ENCODE measurements at places on chromosomes 1 and 21.

DNA sequence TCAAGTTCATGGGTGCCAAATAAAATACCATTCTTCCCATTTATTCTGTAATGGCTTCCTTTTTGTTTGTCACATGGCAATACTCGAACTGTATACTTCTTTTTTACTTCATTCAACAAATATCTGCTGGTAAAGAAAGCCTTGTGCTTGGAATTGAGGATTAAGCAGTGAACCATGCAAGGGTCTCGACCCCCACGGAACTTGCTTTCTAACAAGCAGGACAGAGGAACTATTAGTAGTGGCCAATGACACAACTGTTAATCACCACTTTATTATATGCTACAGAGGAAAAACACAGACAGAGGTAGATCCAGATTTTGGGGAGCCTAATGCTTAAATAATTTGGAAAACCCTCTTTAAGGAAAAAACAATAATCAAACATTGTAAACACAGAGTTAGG lies 542.2 kb downstream of the DPYD start:
- DNase-seq = no peak

DNA sequence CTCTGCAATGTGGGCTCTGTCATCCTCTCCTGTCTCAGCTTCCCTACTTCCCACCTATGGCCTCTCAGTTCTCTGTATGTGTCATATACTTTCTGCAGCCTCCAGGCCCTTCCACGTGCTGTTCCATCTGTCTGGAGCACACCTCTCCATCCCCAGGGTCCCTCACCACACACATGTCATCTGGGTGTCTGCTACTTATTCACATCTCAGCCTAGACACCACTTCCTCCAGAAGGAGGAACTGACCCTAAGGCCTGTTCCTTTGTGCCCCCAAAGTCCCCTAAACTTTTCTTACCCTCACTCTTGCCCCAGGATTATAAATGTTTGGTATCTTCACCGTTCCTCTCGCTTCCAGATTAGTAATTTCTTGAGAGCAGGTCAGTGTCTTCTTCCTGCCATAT lies 10.1 kb downstream of the LACTBL1 start:
- no peak for DNase-seq

- no peak for DNase-seq
These were observed 40.1 kb downstream of the SERTAD4 start for GRCh38 chr1:210272666-210273065.

GRCh38 chr1:248143311-248143710 lies 1.6 kb upstream of the OR2M5 start:
- DNase-seq = no peak

- no peak for DNase-seq
These were observed 39.7 kb upstream of the SLC2A1 start for GRCh38 chr1:42998386-42998785.

GRCh38 chr1:119742202-119742601 lies 26.5 kb downstream of the HMGCS2 start:
- no peak for DNase-seq

- no peak for DNase-seq
These were observed 1.8 kb downstream of the ARNT start for GRCh38 chr1:150874455-150875196.

DNA sequence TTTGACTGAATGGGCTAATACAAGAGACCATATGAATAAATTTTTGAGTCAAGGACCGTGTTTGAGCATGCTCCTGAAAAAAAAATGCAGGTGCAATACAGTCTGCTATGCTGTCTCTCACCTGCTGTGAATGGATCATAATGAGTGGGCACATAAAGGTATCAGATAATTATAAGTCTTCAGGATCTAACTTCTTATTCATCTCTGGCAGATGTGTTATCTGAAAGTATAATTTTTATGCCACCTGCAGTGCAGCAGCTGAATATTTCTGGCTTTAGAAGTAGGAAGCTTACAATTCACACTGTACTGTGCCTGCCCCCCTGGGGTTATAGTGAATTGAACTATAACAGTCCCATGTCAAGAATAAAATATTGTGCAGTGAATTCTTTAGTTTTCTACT lies 333.3 kb downstream of the MRPL39 start:
- DNase-seq = no peak

DNA sequence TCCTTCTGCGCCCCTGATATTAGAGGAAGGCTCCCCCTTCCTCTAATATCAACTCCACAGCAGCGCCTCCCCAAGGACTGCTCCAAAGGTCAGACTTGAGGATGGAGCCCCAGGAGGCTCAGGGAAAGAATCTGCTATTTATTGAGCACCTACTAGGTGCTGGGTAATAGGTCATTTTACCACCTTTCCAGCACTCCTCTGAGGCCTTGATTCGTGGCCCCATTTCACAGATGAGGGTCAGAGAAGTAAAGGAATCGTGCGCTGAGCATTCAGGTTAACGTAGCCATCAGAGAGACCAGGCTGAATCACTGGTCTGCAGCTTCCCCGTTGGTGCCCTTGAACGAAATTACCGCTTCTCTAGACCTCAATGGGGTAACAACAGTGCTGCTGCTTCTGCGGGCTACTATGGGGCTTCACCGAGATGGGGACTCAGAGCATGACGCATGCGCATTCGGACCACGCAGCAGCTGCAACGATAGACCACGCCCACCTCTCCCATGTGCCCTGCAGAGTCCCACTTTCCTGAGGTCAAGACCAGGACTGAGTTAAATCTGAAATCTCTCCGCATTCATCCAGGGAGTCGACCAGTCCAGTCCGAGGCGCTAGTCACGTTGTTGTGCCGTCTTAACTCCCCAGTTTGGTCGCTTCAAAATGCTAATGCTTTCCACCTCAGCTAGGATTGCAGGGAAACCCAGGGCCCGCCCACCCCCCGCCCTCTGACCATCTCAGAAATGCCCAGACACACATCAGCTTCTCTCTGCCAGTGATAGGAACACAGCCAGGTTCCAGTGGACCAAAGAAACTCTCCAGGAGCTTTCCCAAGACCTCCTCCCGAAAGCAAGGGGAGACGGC lies 12.9 kb downstream of the CAMK2N1 start:
- DNase-seq = peak; percentile 22

DNA sequence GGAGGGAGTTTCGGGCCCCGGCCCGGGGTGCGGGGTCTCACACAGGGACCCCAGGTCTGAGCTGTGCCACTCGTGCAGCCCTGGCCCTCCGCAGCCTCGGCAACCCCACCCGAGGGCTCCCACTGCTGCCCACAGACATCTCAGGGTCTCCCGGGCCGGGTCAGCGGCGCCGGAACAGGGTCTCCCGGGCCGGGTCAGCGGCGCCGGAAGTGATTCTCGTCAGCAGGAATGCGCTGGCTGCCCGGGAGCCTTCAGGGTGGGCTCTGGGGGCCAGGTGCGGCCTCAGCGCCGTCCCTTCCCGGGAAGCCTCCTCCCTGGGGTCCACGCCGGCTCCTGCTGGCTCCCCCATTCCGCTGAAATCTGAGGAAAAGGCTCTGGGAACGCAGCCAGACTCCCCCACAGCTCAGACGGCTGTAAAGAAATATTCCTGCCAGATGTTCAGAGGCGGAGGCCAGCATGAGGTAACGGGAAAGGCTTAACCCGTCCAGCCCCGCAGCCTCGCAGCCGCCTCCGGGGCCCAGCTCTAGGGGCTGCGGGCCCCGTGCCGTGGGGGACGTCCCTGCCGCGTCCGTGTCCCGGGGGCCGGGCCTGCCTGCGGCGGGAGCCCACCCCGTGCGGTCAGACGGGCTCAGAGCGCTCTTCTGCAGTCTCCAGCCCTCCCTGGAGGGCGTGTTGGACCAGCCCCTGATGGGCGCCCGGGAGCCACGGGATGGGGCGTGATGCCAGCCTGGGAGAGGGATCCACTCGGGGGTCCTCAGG lies 8.7 kb upstream of the COL6A1 start:
- no peak for DNase-seq

DNA sequence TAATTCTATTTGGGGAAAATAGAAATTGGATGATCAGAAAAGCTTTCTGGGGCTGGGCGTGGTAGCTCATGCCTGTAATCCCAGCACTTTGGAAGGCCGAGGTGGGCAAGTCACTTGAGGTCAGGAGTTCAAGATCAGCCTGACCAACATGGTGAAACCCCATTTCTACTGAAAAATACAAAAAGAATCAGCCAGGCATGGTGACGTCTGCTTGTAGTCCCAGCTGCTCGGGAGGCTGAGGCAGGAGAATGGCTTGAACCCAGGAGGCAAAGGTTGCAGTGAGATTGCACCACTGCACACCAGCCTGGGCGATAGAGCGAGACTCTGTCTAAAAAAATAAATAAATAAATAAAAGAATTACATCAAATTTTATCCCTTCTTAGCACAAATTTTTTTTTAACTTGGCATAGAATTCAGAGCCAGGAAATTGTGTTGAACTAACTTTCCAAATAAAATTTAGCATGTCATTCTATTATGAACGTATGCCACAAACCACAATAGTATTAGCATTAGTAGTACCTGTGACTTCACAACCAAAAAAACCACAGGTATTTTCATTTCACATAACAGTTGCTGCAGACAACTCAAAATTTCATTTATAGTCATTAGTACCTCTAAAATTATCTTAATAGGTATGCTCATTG lies 4.5 kb upstream of the ANKRD13C start:
- DNase-seq = no peak

GRCh38 chr1:33842348-33842747 lies 21.5 kb upstream of the HMGB4 start:
- no peak for DNase-seq

DNA sequence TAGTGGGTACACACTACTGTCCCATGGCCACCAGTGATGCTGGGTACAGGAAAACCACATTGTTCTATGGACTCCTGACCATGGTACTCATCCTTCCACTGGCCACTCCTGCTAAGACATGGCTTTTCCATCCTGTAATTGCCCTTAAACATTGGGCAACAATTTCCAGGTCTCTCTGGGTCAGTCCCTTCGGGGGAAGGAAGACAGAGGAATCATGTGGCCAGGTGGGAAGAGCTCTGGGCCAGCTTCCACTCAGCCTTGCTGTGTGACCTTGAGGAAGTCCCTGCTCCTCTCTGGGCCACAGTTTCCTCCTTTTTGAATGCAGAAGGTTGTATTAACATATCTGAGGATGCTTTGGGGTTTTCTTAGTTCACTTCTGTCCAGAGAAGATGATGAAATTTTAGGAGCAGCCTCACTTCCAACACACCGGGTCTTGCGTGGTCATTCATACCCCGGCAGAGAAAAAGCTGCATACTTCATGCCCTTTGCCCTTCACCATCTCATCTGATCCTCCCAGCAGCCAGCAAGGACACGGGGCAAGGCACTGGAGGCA lies 50.8 kb downstream of the SRRM1 start:
- DNase-seq = no peak

DNA sequence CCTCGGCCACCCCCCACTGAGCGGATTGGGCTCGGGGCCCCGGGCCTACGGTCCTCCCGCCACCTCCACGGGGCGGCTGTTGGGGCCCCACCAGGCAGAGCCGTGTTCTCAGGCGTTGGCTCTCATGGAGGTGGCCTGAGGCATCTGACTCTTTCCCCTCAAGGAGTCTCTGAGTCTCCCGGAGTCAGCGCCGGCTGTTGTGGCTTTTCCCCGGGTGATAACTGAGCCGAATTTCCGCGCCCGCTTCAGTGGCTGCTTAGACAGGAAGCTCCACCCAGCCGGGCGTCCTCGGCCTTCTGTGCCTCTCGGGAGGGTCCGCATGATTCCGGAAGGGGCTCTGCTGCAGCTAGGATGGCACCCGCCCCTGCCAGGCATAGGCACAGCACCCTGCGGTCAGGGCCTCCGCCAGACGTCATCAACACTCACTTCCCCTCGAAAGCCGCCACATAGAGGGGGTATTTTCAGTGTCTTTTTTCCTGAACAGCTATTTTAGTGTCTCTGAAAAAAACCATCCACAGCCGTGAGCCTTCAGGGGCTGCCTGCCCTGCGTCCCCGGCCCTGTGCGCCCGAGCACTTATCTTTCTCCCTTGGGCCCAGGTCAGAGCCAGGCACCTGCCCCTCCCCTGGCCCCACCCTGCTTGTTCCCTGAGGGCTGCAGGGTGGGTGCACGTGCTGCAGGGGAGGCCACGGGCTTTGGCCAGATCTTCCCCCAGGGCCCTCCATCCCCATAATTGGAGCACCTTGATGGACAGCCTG lies 72.9 kb downstream of the SKI start:
- DNase-seq = peak; percentile 96

GRCh38 chr1:230123280-230124185 lies 56.5 kb downstream of the GALNT2 start:
- no peak for DNase-seq

DNA sequence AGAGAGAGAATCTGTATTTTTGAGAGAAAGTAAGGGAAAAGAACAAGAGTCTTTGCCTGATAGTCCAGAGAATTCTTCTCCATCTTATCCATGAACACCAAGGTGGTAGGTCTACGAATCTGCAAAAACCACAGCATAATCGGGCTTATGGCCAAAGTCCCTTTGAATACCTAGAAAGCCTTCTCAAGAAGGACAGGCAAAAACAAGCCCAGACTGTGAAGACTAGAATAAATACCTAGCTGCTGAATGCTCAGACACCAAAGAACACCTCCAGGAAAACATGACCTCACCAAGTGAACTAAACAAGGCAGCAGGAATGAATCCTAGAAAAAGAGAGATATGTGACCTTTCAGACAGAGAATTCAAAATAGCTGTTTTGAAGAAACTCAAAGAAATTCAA lies 79.2 kb downstream of the HFM1 start:
- DNase-seq = no peak

- no peak for DNase-seq
These were observed 222.8 kb downstream of the HLX start for GRCh38 chr1:221101807-221102605.

GRCh38 chr21:14215971-14216641 lies at the start of gene RBM11:
Gene RBM11, plus strand, starts transcription at chr21:14216157. Its CDS starts 30 bp downstream, at chr21:14216187.
- peak; percentile 84 for DNase-seq

GRCh38 chr1:157829210-157829609 lies 9.3 kb upstream of the FCRL1 start:
- no peak for DNase-seq

DNA sequence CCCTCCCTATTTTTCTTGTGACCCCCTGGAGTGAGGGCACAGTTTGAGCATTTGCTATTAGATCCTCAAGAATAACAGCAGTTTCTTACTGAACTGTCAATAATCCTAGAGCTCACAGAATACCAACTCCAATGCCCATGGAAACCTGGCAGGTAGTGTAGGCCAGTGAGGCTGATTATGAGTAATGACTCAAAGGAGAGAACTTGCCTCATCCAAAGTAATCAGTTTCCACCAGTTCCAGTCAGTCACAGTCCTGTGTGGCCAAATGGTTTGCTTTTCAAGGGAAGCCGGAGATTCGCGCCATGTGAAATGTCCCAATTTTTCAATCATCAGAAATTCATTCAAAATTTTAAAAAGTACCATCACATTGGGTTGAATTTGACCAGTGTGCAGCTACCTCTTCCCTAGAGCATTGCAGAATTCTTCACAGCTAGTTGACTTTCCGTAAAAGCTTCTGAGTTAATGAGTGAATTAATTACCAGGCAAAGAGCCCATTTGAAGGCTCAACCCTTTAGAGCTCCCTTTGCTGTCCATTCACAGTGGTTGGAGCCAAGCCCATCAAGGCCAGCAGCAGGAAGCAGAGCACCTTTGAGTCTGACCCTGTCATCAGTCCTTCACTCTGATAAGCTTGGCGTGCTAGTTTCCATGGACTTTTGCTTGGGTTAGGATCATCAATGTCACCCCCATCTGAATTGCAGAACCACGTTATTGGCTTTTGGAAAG lies 170.3 kb downstream of the KAZN start:
- no peak for DNase-seq

GRCh38 chr1:160739098-160739511 lies at the start of gene SLAMF7:
Gene SLAMF7, plus strand, starts transcription at chr1:160739247. Its CDS starts 55 bp downstream, at chr1:160739302.
- DNase-seq = peak; percentile 33

- no peak for DNase-seq
These were observed 53.2 kb downstream of the CNN3 start for GRCh38 chr1:94873520-94874351.

GRCh38 chr1:94713472-94714141 lies 106.5 kb upstream of the SLC44A3 start:
- DNase-seq = no peak
